Globus pallidus (tissue), 1 donor: ENCODE measurements at places on chromosomes 4 and X.
A peak's percentile ranks its signal among the peaks of the same experiment; 100 is the strongest.

GRCh38 chr4:119211867-119212233, 663 bp upstream of the USP53 start:
- no peak for DNase-seq

DNA sequence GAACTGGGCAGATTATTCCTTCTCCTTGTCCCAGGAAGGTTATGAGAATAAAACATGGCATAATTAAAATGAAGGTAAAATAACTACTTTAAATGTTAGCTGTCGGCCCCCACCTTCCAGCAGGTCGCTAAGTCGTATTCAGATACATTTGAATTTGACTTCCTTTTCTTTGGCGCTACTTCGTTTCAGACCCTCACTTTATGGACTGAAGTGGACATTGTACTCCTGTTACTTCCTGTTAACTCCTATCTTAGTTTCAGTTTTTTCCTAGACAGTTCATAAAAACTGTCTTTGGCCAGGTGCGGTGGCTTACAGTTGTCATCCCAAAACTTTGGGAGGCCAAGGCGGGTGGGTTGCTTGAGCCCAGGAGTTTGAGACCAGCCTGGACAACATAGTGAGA, 5.7 kb downstream of the SYAP1 start:
- no peak for DNase-seq

DNA sequence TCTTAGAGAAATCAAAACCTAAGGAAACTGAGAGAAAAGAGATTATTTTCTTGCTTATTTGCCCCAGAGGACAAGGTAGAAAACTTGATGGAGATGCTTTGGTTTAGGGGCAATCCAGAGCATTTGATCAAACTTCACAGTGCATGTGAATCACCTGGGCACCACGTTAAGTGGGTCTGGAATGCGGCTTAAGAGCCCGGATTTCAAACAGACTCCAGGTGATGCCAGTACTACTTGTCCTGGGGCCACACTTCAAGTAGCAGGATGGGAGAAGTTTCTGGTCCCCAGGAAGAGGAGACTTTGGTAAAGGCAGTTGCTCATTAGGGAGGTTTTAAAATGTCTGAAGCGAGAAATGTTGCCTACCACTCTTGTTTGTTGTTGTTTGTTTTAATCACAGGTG, 51.8 kb downstream of the PHOX2B start:
- no peak for DNase-seq

DNA sequence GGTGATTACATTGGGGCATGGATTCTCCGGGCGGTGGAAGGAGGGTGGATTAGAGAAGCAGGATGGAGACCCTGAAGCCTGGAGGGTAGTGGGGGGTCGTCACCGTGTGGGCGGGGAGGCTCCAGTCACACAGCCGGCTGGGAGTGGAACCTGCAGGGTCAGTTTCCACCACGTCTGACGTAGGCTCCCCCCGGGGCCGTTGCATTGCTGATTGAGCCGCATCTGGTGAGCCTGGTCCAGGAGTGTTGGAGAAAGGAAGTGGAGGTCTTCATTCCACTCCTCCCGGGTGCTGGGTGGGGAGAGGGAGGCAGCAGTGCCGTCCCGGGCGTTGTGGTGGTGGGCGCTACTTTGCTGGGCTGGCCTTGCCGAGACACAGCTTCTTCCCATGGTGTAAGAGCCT, 28.1 kb downstream of the TBC1D14 start:
- DNase-seq, result no peak

DNA sequence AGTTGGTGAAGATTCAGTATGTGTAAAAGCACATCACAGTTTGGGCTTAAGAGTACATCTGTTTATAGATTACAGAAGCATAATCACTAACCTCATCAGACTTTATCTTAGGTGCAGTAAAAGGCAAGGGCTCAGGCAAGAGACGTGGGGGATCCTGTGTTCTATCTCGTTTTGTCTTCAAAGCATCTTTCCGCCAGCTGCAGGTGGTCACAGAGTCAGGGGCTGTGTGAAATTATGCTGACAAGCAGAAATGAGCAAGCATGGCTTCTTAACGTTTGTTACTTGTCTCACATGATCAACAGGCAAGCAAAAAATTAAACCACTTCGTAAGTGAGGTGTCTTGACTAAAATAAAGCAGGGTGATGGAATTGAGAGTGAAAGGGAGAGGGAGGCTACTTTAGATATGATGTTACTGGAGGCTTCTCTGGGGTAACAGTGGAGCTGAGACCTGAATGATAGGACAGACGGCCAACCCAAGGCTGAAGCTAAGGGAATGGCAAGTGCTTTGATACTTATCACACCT, 1.4 kb upstream of the TEC start:
- no peak for DNase-seq

DNA sequence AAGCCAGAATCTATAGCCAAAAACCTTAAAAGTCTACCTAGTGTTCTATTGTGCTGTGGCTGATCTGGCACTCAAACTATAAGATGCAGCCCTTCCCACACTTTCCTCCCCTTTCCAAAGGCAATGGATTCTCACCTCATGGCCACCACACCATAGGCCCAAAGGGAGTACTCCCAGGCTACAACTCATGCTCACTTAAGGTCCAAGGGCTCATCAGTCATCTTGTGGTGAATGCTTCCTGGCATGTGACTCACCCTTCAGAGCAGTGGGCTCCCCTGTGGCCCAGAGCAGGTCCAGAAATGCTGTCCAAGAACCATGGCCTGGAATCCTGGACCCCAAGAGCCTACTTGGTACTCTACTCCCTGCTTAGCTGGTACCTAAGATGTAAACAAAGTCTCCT, 181.0 kb downstream of the CHRDL1 start:
- DNase-seq, result no peak

DNA sequence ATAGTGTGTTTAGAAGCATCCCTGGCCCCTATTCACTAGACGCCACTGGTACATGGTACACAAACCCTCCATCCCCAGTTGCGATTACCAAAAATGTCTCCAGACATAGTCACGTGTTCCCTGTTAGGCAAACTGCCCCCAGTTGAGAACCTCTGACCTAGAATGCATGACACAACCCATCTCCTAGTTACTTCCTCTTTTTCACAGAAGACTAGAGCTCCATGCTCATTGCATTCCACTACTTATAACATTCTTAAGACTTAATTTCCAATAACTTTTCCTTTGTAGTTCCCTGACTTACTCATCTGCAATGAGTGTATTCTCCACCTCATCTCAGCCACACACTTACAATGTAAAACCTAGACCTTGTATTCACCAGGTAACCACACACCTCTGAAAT, 68.6 kb downstream of the PRSS12 start:
- no peak for DNase-seq

- DNase-seq, result no peak
Measured at GRCh38 chrX:20681683-20682082, 415.0 kb upstream of the RPS6KA3 start.

- peak; percentile 13 for DNase-seq
Measured at GRCh38 chr4:183588169-183588675, 70.8 kb downstream of the RWDD4 start.
